ENCODE measurements at places on chromosomes 3 and 15. TPM values are rescaled to one million over a fixed set of nuclear protein-coding genes. Genes with fewer than 3 reads are reported as not detected.

GRCh38 chr15:98555173-98555515 lies 93.2 kb upstream of the IGF1R start:
- H3K4me1 ChIP-seq, result no peaks in the 10 kb centered on the region
- no peaks in the 10 kb centered on the region for H3K36me3 ChIP-seq
- no peak overlapping the region for H3K4me3 ChIP-seq
- no peak overlapping the region for H3K27ac ChIP-seq
- DNase-seq, result no peak
- no peaks in the 10 kb centered on the region for H3K27me3 ChIP-seq

GRCh38 chr15:101625184-101625583 lies 27.0 kb downstream of the TM2D3 start:
- no peaks in the 10 kb centered on the region for H3K36me3 ChIP-seq
- H3K4me3 ChIP-seq, result no peak overlapping the region
- no peaks in the 10 kb centered on the region for H3K4me1 ChIP-seq

Gene MST1R
- 0.57 TPM for total RNA-seq

- peak; percentile 21 for DNase-seq
- no peaks in the 10 kb centered on the region for H3K4me1 ChIP-seq
- no peak overlapping the region for H3K4me3 ChIP-seq
- no peak overlapping the region for H3K27ac ChIP-seq
- H3K36me3 ChIP-seq, result no peaks in the 10 kb centered on the region
These were observed 57.5 kb upstream of the PRR23E start for GRCh38 chr3:127135241-127136023.

GRCh38 chr3:103006526-103007183 lies 571.8 kb downstream of the ZPLD1 start:
- no peak for DNase-seq
- H3K27ac ChIP-seq, result no peak overlapping the region
- H3K4me1 ChIP-seq, result no peaks in the 10 kb centered on the region
- no peak overlapping the region for H3K4me3 ChIP-seq

Gene AGTR1
- 0.91 TPM for total RNA-seq

Measured in astrocyte (in vitro differentiated cells and primary cell).